Activated gamma-delta T cell treated with Interleukin-2 at 50 U/mL for 16 hours (primary cell): ENCODE measurements at places on chromosomes 7 and 10.

GRCh38 chr7:127822822-127823508 is 171.0 kb downstream of the SND1 start:
- DNase-seq, result no peak

GRCh38 chr10:103231047-103231551 is 14.6 kb upstream of the RPEL1 start:
- no peak for DNase-seq

- no peak for DNase-seq
These were observed 141.7 kb upstream of the SEMA3D start for GRCh38 chr7:85328456-85328998.

GRCh38 chr7:53596230-53596629 is 560.8 kb downstream of the POM121L12 start:
- DNase-seq, result no peak

- DNase-seq, result no peak
These were observed 8.6 kb downstream of the LIPA start for GRCh38 chr10:89242840-89243568.

GRCh38 chr7:69130396-69130795 is 467.9 kb upstream of the AUTS2 start:
- DNase-seq, result no peak
